NCI-H446 (cell line): ENCODE measurements at places on chromosomes 6 and 20.

- no peak for DNase-seq
These were observed 11.2 kb downstream of the PHIP start for GRCh38 chr6:79066828-79067227.

DNA sequence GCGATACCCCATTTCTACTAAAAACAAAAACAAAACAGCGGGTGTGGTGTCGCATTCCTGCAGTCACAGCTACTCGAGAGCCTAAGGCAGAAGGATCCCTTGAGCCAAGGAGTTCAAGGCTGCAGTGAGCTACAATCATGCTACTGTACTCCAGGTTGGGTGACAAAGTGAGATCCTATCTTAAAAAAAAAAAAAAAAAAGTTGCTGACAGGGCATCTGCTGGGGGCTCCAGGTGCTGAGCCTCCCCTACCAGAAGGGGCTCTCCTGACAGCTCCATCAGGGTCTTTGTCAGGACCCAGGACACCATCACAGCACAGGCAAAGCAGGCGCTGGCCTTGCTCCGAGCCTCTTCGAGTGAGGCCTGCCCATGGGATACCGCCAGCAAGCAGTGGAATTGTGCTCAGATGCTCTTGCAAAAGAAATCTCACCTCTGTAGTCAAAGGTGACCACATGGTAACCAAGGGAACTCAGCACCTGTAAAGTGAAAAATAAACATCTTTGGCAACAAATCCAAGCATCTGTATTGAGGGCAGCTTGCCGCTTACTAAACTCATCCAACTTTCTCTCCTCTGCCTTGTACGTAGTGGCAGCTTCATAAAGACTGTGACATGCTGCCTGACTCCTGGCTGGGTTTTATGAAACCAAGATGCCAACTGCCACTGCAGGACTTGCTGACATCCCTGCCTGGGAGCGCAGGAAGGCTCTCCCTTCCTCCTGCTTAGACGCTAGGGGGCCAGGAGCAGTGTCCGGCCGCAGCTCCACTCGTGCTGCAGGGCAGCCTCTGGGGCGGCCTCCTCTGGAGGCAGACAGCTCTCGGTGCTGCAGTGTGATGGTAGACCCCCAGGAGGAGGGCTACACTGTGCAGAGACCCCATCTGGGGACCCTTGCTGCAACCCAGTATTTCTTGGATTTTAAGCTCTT is 66.9 kb downstream of the PYGB start:
- no peak for DNase-seq

DNA sequence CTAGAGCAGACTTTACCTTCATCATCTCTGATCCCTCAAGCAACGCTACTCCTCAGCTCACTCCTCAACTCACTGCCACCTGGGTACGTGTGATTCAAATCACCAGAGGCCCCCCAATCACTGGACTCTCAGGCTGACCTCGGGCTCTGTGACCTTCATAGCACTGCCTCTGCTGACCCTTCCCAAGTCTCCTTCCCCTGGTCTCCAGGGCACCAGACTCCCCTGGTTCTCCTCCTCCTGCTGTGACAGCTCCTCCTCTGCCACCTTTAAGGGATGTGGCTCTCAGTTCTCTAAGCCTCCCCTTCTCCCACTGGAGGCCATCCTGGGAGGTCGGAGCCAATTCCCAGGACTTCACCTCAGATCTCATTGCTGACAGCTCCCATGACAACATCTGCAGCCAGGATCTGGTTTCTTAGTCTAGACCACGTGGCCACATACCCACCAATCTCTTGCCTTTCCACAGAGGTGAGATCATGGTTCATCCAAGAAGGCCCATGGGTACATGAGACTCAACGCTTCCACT is 90.4 kb downstream of the NFATC2 start:
- DNase-seq = no peak

DNA sequence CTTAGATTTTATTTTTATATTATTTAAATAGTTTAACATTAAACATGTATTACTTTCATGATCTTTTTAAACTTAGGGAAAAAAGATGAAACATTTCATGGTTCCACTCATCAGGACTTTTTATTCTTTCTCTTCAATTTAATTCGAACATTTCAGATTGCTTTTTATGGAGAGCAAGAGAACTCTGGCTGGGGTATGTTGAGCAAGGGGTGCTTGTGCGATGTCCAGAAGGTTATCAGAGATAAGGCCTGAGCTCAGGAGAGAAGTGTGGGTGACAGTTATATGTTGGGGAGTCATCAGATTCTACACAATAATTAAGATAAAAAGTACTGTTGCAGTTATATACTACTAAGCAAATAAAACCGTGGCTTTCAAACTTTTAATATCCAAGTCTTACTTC is 37.5 kb downstream of the FKBP5 start:
- no peak for DNase-seq

GRCh38 chr6:44059359-44060346 is 67.6 kb downstream of the MRPL14 start:
- no peak for DNase-seq

DNA sequence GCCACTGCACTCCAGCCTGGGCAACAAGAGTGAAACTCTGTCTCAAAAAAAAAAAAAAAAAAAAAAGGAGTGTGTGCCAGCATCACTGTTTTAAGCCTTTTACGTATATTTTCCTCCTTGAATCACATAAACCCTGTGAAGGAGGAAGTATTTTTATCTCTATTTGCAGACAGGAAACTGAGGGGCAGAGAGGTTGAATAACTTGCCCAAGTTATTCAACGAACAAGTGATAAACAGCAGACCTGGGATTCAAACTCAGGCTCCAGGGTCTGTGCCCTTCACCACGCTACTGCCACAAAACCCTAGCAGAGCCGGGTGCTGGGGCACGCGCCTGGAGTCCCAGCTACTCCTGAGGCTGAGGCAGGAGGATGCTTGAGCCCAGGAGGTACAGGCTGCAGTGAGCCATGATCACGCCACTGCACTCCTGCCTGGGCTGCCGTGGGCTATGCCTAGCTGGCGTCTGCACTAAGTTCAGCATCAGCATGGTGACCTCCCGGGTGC is 9.4 kb upstream of the AVP start:
- DNase-seq = no peak

GRCh38 chr20:5652626-5653553 is 97.3 kb upstream of the SHLD1 start:
- DNase-seq = no peak

DNA sequence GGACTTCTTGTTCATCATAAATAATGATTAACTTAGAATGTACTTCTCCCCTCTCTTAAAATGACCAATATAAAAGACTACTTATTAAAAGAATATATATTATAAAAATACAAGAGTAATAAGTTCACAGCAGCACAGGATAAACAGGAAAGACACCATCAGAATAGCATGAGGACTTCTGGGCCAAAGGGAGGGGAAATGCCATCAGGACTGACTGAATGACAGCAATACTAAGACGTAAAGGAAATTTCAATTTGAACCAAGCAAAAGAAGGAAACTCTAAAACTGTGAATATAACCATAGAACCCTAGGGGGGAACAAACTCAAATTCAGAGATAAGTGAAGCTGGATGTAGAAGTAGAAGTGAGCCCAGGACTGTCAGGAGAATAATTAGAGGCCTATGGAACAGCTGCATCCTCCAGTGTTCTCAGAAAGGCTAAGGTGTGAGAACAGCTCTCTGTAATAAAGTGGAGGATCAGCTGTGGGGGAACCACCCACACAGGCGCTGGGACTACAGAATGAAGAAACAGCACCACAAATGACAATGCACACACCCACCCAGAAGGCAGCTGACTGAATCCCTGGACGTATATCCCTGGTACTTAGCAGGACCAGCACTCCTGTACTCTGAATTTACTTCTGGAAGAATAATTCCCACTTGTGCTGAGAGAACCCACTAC is 37.8 kb downstream of the ZHX3 start:
- no peak for DNase-seq

DNA sequence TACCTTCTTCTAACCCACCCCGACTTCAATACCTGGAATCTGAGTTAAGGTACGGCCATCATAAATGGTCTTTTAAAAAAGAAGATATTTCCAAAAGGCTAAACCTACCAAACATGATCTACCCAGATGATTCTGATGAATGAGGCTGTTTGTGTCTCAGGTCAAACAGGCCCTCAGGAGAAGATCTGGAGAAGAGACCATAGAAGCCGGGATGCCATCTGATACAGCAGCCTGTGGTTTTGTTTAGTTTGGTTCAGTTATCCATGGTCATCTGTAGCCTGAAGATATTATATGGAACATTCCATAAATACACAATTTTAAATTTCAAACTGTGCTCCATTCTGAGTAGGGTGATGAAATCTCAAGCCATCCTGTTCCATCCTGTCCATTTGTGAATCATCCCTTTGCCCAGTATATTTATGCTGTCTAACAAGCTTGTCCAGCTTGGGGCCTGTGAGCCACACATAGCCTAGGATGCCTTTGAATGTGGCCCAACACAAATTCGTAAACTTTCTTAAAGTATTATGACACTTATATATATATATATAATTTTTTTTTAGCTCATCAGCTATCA is 4.0 kb upstream of the CAP2 start:
- no peak for DNase-seq

DNA sequence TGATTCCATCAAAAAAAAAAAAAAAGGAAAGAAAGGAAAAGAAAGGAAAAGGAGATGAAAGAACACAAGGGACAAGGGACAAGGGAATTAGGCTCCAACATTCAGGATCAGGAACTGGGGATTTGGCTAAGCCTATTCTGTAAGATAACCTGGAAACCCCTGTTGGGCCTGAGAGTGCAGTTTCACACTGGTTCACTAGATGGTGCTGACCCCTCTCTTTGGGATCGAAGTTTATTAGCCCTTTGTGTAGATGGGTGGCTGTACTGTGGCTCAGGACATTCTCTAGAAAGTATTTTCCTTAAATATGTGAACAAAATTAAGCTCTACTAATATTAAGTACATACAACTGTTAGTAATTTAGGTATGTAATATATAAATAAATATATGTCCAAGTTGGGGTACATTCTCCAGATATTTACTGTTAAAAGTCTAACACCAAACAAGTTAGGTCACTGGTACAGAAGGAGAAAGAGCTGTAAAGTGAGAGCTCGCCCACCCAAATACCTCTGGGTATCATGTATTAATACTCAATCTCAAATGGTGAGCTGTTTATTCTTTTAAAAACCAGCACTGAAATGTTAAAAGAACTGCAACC is 6.3 kb downstream of the OR2A4 start:
- DNase-seq = peak; percentile 30

GRCh38 chr6:105227295-105227767 is 47.5 kb upstream of the POPDC3 start:
- no peak for DNase-seq

GRCh38 chr20:51535075-51535386 is 7.5 kb downstream of the NFATC2 start:
- DNase-seq = no peak

DNA sequence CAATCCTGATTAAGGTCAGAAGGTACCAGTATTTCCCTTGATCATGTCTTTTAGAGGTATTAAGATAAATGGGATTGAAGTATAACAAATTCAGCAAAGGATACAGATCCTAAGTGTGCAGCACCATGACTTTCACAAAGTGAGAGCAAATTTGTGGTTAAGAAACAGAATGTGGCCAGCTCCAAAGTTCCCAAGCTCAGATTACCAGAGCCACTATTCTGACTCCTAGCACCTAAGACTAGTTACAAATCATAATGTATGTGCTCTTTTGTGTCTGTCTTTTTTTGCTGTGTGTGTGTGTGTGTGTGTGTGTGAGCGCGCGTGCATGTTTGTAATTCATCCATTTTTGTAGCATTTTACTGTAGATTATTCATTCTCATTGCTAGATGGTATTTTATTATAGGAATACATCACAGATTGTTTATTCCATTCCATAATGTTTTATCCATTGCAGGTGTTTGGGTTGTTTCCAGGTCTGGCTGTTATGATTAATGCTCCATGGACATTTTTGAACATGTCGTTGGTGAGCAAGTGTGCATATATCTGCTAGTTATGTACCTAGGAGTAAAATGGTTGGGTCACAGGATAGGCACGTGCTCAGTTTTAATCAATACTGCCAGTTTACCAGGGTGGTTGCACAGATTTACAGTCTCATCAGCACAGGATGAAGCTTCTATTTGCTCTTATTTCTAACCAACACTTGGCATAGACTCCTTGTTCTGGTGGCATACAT is 314.0 kb upstream of the JAG1 start:
- no peak for DNase-seq

GRCh38 chr6:71394926-71395325 is 106.3 kb downstream of the OGFRL1 start:
- no peak for DNase-seq

GRCh38 chr20:50610212-50610718 is 81.1 kb downstream of the RIPOR3 start:
- no peak for DNase-seq

DNA sequence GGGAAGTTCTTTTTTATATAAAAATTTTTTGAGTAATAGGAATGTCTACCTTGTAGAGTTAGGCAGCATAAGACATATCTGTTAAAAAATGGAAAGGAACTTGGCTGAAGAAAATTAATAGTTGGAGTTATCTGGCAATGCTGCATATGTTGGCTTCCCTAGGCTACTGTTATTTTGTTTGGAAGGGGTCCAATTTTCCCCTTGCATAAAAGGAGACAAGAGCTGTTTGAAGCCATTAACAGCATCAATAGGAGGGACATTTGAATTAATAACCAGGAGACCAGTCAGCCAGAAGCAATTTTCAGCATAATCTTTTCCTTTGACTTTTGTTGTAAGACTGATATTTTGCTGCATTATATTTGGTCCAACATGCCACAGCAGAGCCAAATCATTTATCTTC is 80.9 kb upstream of the TAB2 start:
- peak; percentile 28 for DNase-seq

- DNase-seq = no peak
These were observed 102.2 kb upstream of the SLC24A3 start for GRCh38 chr20:19110285-19110684.

DNA sequence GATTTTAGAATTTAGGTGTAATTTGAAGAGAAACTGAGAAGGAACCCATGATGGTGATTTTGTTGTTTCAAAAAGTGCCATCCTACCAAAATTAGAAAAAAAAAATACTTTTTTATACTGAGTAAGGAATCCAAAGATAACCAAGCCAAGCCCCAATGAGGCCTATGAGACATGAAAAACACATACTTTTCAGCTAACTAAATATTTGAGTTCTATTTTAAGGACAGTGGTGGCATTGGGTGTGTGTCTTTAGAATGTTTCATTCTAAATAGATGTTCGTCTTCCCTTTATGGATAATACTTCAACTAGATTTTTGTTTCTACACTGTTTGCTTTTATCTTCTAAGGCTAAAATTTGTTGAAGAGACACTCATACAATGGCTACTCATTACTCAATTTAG is 9.6 kb downstream of the CD24 start:
- no peak for DNase-seq

DNA sequence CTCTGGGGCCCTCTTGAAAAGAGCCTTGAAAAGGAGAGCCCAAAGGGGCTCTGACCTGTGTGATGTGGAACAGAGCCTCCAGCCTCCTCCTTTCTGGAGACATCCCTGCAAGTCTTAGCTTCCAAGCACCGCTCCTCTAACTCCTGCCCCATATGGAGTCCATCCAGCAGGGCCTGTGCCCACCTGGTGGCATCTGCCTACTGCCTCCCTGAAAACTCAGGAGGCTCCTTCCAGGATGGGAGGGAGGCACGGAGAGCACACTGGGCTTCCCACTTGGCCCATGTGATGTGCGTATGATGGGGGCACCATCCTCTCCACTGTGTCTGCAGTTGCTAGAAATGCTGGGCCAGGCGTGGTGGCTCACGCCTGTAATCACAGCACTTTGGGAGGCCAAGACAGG is 98.1 kb downstream of the SYNDIG1 start:
- DNase-seq = no peak
